ENCODE measurements at places on chromosomes 1 and 21.

GRCh38 chr1:66436378-66437135 is 97.4 kb upstream of the SGIP1 start:
- DNase-seq: peak; percentile 63

DNA sequence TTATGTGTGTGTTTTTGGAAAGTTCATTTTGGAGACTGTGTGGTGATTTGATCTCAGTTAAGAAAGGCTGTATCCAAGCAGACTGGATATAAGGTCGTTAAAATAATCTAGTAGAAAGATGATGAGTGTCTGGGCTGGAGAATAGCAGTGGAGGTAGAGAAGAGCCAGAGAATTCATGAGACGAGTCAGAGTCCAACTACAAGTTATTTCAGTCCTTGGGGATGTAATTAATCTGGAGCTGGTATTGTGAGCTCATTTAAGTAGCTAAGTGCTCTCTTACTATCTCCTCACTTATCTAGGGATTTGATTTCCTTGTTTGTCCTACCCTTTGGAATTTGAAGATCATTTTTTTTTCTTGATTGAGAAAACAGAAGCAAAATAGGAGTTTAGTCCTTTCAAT is 1219.0 kb upstream of the ADGRL4 start:
- DNase-seq: no peak

DNA sequence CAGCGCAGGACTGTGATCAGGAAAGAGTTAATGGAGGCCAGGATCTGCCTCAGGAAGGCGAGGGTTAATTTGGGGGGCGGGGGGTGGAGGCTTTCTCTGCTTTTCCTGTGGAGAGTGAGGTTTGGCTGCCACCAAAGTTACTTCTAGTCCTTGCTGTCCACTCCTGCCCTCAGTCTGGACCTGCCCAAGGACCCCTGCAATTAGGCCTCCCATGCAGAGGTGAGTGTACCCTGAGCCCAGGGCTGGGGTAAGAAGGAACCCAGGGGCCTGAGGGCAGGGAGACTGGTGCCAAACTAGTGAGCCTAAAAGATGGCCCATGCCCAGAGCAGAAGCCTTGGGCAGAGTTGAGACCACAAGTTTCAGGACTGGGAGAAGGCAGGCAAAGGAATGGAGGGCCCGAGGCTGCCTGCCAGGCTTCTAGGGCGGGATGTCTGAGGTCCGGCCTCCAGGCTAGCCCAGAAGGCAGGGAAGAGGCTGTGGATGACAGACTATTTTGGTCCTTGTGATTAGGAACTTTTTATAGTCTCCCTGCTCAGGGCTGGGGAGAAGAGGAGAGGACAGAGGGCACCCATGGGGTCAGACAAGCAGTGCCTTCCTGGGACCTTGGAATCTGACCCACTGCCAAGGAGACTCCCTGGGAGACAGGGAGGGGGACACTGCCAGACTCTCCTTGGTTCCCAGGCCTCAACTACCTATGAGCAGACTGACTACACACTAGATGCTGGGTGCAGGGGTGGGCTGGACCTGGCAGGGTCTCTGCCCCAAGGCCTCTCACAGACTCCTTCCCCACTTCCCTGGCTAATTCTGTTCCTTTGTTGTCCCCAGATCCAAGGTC is at the start of gene FAM110D:
Gene FAM110D (plus strand): TSS at position 172 of the 835 bp plus-strand sequence. CDS start 2,213 bp downstream, outside the sequence.
- no peak for DNase-seq

- DNase-seq: no peak
Measured at GRCh38 chr1:39990428-39990827, 35.5 kb downstream of the MFSD2A start.

DNA sequence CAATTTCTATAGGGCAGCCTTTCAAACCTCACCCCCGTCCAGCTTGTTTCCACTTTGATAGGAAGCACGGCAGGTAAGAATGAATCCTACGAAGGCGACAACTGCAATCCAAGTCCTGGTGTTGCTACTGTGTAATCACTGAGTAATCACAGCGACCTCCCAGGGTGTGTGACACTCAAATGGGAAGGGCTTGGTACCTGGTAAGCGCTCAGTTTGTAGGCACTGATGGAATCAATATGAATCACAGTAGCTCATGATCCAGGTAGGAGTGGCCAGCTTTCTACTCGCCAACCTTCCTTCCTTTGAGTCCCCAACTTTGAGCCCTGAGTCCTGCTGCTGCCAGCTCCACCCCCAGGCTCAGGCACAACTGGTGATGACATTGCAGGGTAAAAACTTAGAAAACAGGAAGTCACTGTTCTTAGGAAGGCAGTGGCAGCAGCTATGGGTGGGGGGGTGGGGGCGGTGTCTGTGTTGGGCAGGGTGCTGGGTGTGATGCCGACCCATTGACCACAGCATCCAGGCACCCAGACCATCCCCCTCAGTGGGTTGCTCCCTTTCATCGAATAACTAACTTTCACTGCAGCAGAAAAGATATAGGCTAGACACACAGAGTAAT is 70.7 kb downstream of the CD247 start:
- peak; percentile 77 for DNase-seq

DNA sequence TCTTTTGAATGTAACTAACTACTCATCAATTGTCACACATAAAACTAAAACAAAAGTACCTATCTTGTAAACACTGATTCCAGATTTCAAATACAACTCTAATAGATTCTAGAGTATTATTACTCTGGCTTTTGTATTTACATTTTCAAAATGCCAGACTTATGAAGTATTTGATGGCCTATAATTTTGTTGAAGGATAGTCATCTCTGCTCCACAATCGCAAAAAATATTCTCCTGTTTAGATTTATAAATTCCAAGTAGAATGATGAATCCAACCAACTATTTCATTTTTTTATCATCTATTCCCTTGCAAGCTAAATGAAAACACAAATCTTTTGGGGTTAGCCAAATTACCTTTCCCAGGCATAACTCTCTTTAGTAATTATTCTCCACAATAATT is 75.0 kb upstream of the GUCA2A start:
- DNase-seq: no peak

DNA sequence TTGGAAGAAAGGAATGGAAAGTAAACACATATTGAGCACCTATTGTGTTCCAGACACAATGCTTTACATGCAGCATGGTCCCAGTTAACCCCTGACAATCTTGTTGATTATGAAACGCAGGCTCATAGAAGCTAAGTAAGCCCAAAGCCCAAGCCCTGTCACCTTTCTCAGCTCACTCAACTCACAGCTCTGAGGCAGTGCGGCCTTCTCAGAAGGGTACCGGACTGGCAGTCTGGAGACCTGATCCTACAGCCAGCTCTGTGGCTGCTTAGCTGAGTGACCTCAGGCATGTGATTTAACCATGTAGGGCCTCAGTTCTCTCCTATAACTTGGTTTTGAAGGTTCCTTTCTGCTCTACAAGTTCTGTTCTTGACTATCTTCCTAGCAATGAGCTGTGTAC is 464 bp upstream of the RNASEL start:
- DNase-seq: no peak

DNA sequence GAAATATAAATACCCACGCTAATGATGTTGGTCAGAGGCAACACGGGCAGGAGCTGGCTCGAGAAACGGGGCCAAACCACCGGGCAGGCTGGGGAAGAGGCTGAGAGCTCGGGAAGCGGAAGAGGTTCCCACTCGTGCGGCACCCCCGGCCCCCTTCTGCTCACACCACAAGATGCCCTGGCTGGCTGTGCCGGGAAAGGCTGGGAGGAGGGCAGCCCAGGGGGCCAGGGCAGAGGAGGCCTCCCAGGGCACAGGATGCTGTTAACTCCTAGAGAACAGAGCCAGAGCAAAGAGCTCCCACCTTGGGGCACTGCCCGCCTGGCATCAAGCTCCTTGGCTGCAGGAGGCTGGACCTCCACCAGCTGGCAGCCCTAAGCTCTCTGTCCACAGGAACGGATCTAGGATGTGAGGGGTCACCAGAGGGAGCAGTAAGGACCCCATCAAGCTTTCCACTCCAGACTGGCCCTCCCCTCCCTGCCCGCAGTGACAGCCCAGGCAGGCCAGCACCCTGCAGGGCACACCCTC is 44.8 kb downstream of the CASZ1 start:
- DNase-seq: no peak

DNA sequence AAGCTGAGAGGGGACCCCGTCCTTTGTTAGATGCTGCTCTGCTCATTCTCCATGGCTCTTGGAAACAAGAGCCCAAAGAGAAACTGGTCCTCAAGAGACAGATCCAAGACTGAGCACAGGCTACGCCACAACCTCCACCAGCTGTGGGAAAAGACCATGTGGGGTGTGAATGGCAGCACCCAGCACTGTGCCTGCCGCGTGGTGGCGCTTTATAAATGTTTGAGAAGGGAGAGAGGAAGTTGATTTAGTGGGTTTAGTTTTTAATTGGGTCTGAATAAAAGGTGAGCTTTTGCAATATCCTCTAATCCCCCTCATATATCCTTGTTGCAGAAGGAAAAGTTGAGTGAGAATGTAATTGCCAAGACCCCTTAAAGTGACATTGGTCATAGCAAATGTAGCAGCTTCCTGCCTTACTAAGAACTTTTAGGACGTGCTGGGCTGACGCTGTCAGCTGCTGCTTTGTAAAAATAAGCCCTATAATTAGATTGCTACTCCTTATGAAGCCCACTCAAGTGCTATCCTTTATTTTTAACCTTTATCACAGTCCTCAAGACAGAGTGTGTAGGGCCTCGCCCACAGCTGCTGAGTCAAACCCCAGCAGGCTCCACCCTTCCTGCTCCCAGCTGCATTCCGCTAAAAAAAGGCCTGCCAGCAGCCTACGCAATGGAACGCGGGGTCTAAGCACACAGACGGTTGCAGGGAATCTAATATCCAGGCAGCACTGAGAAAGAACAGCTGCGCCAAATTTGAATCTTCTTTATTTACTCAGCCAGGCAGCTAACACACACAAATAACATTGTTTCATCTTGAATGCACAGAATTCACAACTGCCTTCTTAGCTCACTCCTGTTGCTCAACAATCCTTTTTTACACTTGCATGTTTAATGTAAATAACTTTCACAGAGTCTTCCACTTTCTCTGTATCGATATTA is 47.4 kb upstream of the PRDX6 start:
- DNase-seq: no peak

- DNase-seq: no peak
Measured at GRCh38 chr1:221286399-221286798, 407.2 kb downstream of the HLX start.

DNA sequence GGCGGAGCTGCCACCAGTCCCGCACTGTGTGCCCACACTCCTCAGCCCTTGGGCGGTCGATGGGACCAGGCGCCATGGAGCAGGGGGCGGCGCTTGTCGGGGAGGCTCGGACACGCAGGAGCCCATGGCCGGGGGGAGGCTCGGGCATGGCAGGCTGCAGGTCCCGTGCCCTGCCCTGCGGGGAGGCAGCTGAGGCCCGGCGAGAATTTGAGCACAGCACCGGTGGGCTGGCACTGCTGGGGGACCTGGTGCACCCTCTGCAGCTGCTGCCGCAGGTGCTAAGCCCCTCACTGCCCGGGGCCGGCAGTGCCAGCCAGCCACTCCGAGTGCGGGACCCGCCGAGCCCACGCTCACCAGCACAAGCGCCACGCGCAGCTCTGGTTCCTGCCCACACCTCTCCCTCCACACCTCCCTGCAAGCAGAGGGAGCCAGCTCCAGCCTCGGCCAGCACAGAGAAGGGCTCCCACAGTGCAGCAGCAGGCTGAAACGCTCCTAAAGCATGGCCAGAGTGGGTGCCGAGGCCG is 267.7 kb downstream of the RYR2 start:
- DNase-seq: no peak

GRCh38 chr1:234047123-234047522 is 142.6 kb downstream of the SLC35F3 start:
- DNase-seq: no peak

DNA sequence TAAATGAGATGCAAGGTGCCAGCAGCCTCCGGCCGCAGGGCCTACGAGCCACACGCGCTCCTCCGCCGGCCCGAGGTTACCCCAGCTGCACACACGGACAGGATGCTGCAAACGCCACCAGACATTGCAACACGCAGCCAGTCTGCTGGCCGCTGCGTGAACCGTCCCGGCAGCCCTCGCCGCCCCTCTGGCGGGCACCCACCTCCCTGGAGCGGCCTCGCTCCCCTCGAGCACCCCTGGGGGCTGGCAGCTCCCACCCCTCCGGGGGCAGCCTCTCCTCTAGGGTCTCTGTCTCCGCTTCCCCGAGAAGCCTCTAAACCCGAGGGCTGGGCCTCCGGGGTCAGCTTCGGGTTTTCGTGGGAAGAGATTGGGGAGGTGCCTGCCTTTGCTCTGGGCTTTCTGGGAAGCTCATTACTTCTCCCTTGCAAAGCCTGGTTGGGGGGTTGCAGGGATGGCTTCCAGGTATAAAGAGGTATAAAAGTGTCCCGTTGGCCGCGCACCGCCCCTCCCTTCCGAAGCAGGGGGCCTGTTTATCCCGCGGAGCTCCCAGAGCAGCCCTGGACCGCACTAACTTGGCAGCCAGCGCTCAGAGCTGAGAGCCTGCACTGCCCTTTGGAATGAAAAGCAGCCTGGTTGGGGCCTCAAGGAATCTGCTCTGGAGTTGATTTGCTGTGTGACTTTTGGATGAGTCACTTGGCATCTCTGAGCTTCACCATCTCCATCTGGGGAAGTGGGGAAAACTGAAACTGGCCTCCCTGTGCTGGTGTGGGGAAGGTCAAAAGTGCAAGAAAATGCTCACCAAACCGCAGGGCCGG is 21.8 kb downstream of the DHRS3 start:
- no peak for DNase-seq

GRCh38 chr1:91501523-91501851 is 836 bp downstream of the CDC7 start:
- DNase-seq: no peak

- no peak for DNase-seq
Measured at GRCh38 chr1:19151537-19151936, 58.5 kb downstream of the UBR4 start.

GRCh38 chr1:147201276-147201675 is 23.9 kb downstream of the FMO5 start:
- no peak for DNase-seq

DNA sequence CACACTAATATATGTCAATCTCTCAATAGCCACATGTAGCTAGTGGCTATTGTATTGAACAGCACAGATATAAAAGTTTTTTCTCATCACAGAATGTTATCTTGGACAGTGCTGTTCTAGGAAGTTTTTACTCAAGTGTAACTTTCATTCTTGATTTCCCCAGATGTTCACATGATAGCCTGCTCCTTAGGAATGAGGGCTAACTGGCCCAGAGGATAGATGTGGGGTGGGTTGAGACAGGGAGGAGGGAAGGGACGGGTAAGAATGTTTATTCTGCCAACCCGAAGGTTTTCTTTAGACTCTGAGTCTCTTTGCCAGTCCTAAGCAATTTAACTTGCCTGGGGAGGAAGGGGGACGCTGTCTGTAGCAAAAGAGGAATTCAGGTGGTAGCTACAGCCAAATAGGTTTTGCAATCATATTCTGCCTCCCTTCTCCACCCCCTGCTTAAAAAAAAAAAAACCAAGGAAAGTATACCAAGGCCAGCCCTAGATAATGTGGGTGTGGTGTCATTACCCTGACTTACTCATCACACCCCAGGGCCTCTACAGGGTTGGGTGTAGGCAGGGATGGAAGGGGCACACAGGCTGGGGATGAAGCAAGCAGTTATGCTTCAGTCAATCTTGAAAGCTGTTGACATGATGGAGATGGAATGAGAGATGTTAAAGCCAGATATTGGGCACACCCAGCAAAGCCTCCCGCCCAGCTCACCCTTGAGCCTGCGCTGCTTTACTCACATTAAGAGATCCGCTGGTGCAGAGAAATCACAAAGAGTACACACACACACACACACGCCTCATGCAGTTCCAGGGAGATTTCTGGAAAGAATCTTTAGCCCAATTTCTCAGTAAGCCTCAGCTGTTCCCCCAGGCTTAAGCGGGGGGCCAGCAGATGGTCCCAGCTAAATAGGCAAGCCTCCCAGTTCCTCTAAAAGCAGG is 59.9 kb downstream of the PLXNA2 start:
- no peak for DNase-seq

GRCh38 chr1:65850281-65850680 is 57.6 kb downstream of the PDE4B start:
- DNase-seq: no peak

All from activated naive CD4-positive, alpha-beta T cell treated with anti-CD3 and anti-CD28 coated beads, Interleukin-2, amount 50 U/mL, for 72 hours (primary cell).